HFFc6 (cell line): ENCODE measurements at places on chromosomes 12 and 14. TPM values are rescaled to one million over a fixed set of nuclear protein-coding genes. Genes with fewer than 3 reads are reported as not detected.

DNA sequence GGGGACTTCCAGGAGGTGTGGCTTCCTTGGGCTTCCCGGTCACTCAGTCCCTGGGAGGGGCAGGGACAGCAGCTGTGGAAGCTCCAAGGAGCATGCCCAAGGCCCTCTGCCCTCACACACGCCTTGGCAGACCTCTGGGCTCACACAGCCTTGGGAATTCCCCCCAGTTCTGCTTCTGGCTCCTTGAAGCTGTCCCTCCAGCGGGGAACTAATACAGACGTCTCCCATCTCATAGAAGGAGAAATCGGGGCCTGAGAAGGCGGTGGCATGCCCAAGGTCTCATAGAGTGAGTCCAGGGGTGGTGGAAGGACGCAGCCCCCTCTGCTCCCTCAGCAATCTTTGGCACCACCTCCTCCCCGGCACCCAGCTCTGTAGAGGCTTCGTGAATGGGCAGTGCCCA lies 15.7 kb upstream of the TMEM119 start:
- no peak for DNase-seq

GRCh38 chr14:38662781-38663180 lies 406.9 kb upstream of the CLEC14A start:
- DNase-seq = no peak

DNA sequence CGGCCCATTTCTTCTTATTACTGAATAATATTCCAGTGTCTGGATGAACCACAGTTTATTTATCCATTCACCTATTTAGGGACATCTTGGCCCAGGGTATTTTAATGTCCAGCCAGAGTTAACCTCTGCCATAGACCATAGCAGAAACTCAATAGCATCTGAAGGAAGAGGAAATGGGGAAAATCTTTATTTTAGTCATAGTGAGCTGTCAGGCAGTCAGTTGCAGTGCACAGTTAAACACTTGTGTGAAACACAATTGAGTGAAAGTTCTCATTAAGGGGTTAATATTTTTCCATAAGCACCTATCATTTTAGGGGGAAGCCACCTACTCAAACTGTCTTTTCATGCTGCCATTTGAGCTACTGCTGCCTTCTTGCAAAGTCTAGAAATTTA lies 197.3 kb upstream of the PPFIA2 start:
- no peak for DNase-seq

GRCh38 chr14:95104911-95105310 lies 52.4 kb downstream of the DICER1 start:
- no peak for DNase-seq

DNA sequence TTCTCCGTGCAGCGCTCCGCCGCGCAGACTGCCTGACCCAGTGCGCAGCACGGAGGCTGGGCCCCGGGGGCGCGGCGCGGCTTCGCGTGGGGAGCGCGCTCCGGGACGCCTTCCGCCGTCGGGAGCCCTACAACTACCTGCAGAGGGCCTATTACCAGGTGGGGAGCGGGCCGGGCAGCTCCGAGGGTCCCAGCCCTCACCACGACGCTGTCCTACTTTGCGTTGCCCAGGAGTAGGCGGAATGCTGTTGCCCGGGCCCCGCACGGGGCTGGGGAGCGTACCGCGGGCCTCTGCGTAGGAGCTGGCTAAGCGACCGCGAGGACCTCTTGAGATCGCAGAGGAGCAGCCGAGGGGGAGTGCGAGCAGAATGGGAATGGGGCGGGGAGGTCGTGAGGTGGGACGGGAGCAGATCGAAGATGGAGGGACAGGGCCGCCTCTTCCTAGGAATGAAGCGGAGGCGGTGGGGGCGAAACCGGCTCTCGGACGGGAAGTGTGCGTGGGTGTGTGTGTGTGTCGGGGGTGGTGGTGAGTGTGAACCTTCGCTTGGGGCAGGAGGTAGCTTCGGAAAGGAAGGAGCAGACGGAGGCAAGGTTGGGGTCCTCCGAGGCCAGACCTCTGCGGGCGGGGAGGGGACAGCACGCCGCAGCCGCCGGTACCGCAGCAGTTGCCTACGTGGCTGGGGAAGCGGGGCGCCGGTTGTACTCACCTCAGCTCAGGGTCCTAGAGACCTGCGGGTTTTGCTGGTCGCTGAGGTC lies 751 bp downstream of the P3H3 start:
- no peak for DNase-seq

- DNase-seq = peak; percentile 94
These were observed 30.9 kb upstream of the IRF2BPL start for GRCh38 chr14:77059276-77059915.

The ADGRD1 gene
- total RNA-seq = not detected in 3 replicates

DNA sequence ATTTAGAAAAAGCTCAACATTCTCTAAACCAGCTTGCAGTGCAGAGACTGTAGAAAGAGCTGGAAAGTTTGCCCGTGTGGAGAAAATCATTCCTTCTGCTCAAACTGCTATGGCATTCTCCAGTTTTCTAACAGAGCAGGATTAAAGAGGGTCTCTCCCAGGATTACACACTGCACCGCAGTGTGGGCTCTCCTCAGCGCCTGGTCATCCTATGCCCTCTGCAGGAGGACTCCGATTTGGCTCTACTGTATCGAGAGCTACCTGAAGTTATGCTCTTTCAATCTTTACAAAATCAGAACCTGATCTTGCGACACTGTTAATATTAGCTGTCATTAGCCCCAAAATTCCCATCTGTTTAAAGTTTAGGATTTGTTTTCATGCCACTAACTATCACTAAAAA lies 33.0 kb downstream of the BHLHE41 start:
- no peak for DNase-seq

GRCh38 chr12:82942991-82943401 lies 256.3 kb downstream of the TMTC2 start:
- no peak for DNase-seq

The ANKRD33 gene
- not detected in 3 replicates for total RNA-seq

The ANO2 gene
- total RNA-seq = 0.25 TPM in 1 of 3 replicates, not detected in the others

DNA sequence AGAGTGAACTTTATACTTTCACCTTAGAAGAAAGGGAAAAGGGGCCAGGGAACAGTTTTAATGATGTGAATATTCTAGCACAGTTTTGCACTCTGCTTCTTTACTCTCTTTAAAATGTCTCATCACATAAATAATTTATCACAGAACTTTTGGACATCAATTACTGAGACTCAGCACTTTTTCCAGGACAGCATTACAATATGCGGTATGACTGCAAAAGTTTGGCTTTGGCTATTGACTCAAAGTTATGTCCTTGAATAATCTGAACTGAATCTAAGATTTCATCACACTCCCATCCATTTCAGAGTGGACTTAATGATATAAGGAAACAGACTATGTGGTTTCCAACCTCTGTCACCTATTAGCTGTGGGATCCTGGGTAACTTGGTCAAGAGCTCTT lies 11.7 kb downstream of the CCER1 start:
- no peak for DNase-seq

The BAZ1A gene
- total RNA-seq = 23.1 to 26.8 TPM (median 25.6 TPM) in 3 replicates

DNA sequence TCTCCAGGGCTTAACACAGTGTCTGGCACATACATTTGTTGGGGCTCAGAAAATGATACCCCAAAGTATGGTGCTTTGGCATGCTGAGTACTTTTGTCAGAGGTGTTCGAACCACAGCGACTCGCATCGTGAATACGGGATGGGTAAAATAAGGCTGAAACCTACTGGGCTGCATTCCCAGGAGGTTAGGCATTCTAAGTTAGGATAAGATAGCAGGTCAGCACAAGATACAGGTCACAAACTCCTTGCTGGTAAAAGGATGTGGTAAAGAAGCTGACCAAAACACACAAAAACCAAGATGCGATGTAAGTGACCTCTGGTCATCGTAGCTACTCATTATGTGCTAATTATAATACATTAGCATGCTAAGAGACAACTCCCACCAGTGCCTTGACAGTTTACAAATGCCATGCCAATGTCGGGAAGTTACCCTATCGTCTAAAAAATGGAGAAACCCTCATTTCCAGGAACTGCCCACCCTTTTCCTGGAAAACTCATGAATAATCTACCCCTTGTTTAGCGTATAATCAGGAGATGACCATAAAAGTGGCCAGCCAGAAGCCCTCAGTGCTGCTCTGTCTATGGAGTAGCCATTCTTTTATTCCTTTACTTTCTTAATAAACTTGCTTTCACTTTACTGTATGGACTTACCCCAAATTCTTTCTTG lies 3.3 kb upstream of the AEBP2 start:
- DNase-seq = no peak

DNA sequence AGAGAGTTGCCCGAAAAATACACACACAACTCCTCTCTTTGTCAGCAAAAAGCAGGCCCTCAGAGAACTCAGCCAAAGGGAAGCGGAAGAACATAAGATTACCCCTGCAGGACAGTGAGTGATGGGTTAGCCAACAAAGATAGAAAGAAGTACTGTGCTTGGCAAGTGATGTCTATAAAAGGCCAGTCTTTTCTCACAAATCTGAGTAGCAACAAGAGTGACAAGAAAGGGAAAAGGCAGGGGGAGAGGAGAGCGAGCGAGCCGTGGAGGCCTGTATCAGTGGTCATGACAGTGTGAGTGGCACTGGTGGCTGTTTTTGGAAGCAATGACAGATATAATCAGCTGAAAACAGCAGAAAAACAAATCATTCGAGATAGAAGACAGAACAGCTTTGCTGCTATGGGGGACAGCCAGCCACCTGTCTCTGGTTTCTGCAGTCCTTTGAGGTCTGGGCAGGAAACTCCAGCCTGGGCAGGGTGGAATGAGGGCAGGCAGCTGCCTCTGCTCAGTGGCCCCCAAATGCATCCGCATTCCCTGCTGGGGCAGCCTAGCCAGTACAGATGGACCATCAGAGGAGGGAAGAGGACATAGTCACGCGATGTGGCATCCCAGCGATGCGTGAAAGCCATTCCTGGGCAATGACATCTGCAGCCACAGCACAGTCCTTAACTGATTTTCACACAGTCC lies 74.7 kb downstream of the TRIM9 start:
- DNase-seq = no peak

GRCh38 chr14:58082491-58083098 lies 69.4 kb downstream of the ARMH4 start:
- DNase-seq = peak; percentile 78

DNA sequence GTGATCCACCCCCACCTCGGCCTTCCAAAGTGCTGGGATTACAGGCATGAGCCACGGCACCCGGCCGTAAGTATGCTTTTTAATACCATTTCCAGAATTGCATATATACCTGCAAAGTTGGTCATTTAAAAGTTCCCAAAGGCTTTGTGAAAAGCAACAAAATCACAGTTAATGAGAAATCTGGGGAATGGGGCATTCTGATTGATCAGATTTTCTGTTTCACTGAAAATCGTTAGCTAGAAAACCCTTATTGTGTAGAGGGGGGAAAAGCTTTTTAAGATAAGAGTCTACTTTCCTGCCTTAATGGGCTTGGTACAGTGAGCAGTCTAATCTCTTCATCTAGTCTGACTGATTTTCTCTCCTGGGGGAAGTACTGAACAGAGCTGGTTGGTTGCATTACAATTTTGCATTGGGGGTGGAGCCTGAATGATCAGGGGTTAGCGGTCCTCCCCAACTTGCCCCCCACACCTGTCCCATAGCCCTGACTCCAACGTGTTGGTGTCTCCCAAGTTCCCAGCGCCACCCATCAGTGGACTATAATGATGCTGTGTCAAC lies 23.8 kb downstream of the IL31 start:
- no peak for DNase-seq

The KLRB1 gene
- total RNA-seq = not detected in 3 replicates

The ZFHX2 gene
- total RNA-seq = 1.8 and 6.3 TPM in 2 replicates
